ENCODE measurements at places on chromosomes 1 and 21. TPM values are rescaled to one million over a fixed set of nuclear protein-coding genes. Genes with fewer than 3 reads are reported as not detected.

The NBL1 gene
- 15.0 TPM for total RNA-seq

The MYOC gene
- not detected for total RNA-seq

DNA sequence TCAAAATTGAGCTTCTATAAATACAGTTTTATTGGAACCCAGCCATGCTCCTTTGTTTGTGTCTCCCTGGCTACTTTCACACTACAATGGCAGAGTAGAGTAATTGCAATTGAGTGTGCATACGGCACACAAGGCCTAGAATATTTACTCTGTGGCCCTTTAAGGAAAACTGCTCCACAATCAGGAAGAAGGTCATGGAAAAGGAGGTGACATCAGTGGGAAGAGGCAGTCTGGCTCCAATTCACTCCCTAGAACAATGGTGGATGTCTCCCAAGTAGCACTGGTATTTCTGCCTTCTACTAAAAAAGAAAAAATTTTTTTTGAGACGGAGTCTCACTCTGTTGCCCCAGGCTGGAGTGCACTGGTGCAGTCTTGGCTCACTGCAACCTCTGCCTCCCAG lies 51.3 kb downstream of the KRTAP19-8 start:
- no peak for ATAC-seq

DNA sequence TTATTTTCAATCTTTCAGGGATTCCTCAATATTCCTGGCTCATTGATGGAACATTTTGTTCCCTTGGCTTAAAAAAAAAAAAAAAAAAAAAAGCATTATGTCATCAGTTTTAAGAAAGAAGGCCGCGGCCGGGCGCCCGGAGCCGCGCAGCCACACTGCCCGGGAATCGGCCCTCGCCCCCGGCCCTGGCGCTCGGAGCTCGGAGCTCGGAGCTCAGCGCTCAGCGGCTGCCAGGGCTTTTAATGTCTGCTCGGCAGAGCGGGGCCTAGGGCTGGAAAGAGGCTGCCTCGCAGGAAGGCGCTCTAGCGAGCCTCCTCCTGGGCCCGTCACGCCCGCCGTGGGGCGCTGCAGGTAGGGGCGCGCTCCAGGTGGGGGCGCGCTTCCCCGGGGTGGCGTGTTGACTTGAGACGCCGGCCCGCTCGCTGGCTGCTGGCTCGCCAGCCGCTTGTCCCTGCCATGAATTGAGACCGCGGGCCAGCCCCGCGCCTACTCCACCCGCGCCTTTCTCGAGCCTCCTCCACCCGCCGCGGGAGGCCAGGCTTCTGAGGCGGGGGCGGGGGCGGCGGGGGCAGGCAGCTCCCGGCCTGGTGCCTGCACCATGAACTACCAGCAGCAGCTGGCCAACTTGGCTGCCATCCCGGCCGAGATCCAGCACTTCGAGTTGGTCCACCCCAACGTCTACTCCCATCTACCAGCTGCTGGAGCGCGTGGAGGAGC lies 5.4 kb upstream of the TDRD5 start:
- ATAC-seq: no peak

The KIF17 gene
- total RNA-seq: 0.85 TPM

- ATAC-seq: no peak
Observed at GRCh38 chr1:55650444-55650843, 435.3 kb upstream of the USP24 start.

DNA sequence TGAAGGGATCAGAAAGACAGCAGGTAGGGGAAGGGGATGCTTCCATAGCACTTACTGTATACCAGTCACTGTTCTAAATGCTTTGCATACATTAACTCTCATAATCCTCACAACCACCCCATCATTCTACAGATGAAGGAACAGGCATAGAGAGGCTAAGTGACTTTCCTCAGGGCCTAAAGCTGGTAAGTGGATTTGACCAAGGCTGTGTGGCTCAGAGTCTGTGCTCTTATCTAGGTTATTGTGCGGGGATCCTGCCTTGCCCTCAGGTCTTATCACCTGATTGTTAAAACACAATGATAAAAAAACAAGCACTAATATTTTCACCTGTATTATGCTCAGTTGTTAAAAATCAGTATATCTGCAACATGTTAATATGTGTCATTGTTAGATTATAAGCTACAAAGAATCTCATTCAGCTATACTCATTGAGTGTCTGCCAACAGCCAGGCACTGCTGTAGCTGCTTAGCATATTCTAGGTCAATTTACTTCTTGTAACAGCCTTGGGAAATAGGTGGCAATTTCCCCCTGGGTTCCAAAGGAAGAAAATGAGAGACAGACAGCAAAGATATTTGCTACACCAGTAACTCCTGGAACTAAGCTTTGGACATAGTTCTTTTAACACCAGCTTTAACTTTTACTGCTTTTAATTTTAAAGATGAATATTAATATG lies 38.6 kb upstream of the RBM15 start:
- ATAC-seq: no peak

DNA sequence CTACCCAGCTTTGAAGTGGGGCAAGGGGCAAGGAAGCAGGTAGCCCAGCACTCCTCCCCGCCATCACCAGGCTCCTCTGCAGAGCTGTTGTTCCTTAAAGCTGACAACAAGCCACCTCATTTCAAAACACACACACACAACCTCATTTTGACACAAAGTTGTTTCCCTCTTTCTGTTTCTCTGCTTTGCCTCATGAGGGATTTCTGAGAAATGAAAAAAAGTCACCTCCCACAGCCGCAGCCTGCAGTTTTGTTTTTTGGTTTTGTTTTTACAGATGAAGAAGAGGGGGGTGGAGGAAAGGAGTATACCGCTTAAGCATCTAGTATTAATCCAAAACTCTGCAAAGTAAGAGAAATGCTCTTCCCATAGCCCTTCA lies 12.1 kb downstream of the MCL1 start:
- ATAC-seq: peak; percentile 49

GRCh38 chr1:33074193-33074945 lies 6.6 kb upstream of the AZIN2 start:
- no peak for ATAC-seq

- ATAC-seq: no peak
Observed at GRCh38 chr1:193979219-193979618, 792.8 kb upstream of the B3GALT2 start.

DNA sequence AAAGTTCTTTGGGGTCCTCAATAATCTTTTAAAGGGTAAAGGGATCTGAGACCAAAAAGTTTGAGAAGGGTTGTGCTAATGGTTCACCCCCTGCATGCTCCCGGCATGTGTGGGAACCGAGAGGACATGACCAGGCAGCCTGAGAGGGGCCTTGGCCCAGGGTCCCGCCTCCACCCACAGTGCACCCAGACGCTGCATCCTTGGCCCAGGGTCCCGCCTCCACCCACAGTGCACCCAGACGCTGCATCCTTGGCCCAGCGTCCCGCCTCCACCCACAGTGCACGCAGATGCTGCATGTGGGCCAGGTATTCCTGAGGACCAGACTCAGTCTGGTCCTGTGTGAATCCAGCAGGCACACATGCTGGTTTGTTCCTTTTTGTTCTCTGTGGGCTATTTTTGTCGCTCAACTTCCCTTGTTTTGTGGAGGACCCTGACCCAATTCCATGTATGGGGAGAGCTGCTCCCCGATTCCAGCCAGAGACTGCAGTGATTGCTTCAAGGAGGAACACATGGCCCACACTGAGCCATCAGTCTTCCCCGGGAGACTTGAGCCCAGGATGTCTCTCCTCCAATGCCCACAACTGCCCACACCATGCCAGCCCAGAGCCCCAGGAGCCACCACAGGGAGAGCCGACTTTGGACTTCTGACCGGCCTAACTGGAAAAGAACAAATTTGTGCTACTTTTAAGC lies 3.5 kb downstream of the NPHP4 start:
- ATAC-seq: no peak

DNA sequence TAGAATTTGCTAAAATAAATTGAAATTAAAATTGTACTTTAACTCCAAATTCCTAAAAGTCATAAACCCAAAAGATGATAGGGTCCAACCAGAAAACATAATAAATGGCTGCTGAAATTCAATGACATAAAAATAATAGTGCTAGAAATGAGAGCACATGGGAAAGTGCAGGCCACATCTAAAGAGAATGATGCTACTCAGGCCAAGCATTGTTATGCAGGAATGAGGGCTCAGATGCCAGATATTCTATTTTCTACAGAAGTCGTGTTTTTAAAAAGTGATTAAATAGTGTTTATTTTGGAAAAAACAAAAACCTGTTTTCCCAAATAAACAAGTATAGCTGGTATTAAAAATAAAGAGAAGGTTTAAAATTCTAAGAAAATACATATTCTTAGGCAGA lies 234.4 kb downstream of the KCNT2 start:
- ATAC-seq: no peak

- no peak for ATAC-seq
Observed at GRCh38 chr1:66400660-66401059, 133.3 kb upstream of the SGIP1 start.

GRCh38 chr1:163565166-163565565 lies 243.4 kb downstream of the NUF2 start:
- ATAC-seq: no peak

The TRMT1L gene
- 23.7 TPM for total RNA-seq

The LAPTM5 gene
- 316 TPM for total RNA-seq

DNA sequence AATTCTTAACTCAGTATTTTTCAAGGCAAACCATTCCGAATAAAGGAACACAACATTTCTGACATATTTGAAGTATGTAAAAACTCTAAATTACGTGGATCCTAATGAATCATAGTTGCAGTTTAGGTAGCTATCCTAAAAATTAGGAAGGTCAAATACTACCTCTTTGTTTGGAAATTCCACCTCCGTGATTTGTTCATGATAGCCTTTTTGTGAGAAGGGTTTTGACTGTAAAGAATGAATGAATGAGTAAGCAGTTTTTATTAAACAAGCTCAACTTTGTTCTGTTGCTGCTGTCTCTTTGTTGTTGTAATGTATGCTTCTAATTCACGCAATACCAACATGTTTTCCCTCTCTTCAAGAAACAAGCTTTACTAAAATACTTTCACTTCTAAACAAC lies 840.4 kb downstream of the USP25 start:
- ATAC-seq: no peak

DNA sequence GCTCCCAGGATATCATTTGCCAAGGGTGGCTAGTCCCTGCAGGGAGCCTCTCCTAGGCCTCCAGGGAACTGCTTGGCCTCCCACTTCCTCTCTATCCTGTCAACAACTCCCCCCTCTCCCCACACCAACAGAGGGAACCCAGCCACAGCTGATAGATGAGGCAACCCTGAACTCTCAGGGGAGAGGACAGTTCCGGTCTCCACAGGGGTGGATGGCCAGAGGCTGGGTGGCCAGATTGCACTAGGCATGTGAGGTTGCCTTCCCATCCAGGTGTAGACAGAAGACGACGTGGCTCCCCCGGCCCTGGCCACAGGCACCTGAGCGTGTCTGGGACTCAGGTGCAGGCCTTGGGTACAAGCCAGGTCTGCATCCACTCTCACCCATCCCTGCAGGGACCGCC lies 53.3 kb downstream of the TOR1AIP2 start:
- ATAC-seq: no peak

GRCh38 chr1:79657951-79658658 lies 651.6 kb upstream of the ADGRL4 start:
- no peak for ATAC-seq

GRCh38 chr1:113508364-113509164 lies 118.2 kb downstream of the MAGI3 start:
- ATAC-seq: no peak

The PRR9 gene
- total RNA-seq: not detected

- ATAC-seq: no peak
Observed at GRCh38 chr1:214917081-214917635, 165.4 kb upstream of the KCNK2 start.

DNA sequence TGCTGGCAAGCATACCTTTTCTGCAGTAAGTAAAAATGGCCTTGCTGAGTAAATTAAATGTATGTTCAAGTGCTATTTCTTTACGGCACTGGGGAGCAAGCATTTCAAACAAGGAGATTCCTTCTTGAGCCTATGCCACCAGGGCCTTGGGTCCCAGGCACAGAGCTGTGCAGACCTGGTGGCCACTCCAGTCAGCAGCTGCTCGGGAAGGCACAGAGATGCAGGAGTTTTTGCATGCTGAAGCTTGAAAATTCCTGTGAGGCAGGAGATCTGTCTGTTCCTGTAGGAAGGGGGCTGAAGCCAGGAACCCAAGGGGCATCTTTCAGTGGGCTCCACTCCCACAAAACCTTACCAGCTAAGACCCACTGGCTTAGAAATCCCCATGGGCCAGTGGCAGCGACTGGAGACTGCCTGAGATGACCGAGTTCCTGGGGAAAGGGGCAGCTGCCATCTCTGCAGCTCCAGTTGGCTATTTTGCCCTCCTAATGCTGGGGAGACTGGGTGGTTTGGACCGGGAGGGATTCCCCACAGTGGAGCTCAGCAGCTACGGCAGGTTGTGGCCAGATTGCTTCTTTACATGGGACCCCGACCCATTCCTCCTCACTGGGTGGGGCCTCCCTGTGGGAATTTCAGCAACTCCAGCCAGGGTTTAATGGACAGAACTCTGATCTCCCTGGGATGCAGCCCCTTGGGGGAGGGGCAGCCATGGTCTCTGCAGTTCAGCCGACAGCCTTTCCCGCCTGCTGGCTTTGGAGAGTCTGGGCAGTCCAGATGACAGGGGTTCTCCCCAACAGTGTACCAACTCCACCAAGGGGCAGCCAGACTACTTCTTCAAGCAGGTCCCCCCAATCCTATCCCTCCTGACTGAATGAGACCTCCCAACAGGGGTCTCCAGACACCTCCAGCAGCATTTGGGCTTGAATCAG lies 8.4 kb upstream of the PGBD2 start:
- no peak for ATAC-seq

- no peak for ATAC-seq
Observed at GRCh38 chr1:11913291-11913690, 12.9 kb downstream of the KIAA2013 start.

DNA sequence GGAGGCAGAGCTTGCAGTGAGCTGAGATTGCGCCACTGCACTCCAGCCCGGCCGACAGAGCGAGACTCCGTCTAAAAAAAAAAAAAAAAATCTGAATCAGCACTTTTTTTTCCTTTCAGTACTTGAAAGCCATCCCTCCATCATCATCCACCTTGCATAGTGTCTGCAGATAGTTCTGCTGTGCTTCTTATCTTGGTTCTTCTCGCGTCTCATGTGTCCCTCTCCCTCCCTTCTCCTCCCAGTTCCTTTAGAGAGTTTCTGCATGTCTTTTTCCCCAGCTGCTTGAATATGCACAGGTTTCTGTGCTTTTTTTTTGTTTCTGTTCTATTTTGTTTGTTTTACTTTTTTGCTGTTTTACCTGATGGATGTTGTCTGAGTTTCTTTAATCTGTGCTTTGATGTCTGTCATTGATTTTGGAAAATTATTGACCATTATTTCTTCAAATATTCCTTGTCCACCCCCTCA lies 3.9 kb upstream of the COL18A1 start:
- no peak for ATAC-seq

- ATAC-seq: no peak
Observed at GRCh38 chr1:85473390-85473789, 8.4 kb upstream of the DDAH1 start.

DNA sequence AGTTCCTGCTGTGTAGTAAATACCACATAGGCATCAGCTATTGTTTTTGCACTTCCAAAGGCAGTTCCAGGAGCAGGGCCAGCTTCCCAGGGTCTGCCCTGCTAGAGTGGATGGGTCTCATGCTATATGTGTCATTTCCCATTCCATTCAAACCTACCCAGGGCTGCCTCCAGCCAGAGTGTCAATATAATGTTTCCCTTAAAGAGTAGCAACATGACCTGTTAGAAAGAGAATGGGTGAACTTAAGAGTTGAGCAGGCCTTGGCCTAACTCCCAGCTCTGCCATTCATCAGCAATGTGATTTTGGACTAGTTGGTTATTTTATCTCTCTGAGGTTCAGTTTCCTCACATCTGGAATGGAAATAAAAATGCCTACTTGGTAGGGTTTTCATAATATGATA lies 44.9 kb downstream of the RAB3B start:
- ATAC-seq: no peak

Measured in activated T-helper 17 cell treated with anti-CD3 and anti-CD28 coated beads, Interleukin-2, amount 50 U/mL, for 72 hours (primary cell).